Stimulated activated CD8-positive, alpha-beta memory T cell treated with anti-CD3 and anti-CD28 coated beads, Interleukin-12 subunit alpha, Interleukin-12 subunit beta, amount 100 ng/mL, for 1 hour (primary cell): ENCODE measurements at places on chromosomes 2 and 18.
A peak's percentile ranks its signal among the peaks of the same experiment; 100 is the strongest.

DNA sequence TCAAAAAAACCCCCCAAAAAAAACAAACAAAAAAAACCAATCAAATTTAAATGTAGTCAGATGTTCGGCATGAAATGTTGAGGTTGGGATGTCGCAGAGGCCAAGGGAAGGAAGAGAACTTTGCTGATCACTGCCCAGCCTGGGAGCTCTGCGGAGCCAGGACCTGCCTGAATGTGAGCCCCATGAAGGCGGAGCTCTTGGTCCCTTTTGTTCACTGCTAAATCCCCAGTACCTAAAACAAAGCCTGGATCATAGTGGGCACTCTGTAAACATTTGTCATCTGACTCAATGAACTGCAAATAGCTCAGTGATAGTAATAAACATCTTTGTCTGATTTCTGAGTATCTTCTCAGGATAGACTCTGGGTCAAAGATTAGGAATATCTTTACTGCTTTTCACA is 64.0 kb downstream of the NGEF start:
- no peak for DNase-seq

DNA sequence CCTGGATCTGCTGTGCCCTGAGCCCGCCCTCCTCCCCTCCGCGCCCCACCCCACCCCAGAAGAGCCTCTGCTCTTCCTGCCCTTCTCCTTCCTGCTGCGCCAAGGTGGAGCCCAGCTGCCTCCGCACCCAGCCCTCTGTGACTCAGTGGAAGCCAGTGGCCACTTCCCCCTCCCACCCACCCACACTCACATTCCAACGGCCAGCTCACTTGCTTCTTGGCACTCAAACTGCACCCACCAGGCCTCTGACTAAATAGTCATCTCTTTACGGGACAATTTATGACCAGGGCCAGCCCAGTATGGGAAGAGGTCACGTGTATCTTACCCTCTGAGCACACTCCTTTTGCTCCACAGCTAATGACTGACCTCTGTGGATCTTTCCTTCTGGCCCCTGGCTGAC is 150.4 kb upstream of the SLC1A4 start:
- no peak for DNase-seq

GRCh38 chr2:173884025-173884802 is 81.0 kb downstream of the SP3 start:
- DNase-seq, result peak; percentile 9

DNA sequence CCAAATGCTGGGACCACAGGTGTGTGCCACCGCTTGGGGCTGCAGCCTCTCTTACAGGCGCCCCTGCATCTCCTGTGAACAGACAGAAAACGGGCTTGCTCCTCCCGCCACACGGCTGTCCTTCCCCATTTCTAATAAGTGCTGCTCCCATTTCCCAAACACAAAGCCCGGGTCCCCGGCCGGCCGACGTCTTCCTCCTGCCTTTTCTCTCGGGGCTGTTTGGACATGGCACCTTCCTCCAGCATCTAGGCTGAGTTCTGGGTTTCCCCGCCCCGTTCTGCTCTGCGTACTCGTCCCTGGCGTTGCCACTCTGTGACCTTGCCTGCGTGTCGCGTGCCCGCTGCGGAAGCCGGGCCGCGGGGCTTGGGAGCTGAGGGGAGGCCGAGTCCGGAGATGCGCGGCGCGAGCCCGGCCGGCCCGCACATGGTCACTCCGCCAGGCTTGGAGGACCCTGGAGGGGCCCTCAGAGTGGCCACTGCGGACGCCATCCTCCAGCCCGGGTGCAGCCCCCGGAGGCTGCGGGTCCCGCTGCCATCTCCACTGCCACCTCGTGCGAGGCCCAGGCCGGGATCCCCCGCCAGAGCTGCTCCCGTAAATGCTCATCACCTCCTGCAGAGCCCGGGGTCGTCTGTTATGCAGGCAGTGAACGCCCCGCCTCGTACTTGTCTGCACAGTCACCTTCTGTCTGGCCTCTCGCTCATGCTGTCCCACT is 26.3 kb downstream of the PRELID3A start:
- DNase-seq, result no peak

DNA sequence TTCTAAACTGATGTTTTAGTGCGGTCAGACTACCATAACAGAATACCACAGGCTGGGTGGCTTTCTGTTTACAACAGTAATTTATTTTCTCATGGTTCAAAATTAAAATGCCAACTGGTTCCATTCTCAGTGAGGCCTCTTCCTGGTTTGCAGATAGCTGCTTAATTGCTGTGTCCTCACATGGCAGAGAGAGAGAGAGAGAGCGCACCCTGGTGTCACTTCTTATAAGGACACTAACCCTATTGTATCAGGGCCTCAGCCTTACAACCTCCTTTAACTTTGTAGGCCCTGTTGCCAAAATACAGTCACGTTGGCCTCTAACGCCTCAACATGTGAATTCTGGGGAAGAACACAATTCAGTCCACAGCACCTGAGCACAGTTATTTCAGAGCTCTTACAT is 37.5 kb upstream of the ZNF385B start:
- DNase-seq, result no peak

- no peak for DNase-seq
These were observed 248.9 kb downstream of the TMEM182 start for GRCh38 chr2:103010751-103011150.

GRCh38 chr2:189203177-189203799 is 23.7 kb upstream of the COL5A2 start:
- no peak for DNase-seq

- peak; percentile 12 for DNase-seq
These were observed 85.6 kb downstream of the IKZF2 start for GRCh38 chr2:213065583-213066442.

DNA sequence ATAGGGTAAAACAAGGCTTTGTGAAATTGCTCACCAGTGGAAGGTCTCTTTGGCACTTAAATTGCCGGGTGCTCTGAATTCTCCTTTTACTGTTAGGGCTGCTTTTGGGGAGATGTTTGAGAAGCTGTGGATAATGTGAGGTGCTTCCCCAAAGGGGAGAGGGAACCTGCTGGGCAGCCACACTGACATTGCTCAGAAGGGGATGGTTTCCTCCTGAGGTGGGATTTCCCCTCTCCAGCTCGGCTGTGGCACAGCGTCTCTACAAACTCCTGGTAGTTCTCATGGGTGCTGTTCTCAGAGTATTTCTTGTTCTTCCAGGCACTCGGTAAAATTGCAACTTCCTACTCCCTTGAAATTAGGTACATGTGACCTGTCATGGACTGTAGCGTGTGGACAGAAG is 124.2 kb downstream of the LPIN1 start:
- DNase-seq, result no peak

GRCh38 chr2:56184500-56185011 is 766 bp downstream of the CCDC85A start:
- DNase-seq, result no peak

- DNase-seq, result no peak
These were observed 571.2 kb upstream of the ZEB2 start for GRCh38 chr2:145090841-145091761.

- no peak for DNase-seq
These were observed 7.3 kb downstream of the TEX51 start for GRCh38 chr2:126905991-126906390.
